ENCODE measurements at places on chromosomes 3 and 15.

DNA sequence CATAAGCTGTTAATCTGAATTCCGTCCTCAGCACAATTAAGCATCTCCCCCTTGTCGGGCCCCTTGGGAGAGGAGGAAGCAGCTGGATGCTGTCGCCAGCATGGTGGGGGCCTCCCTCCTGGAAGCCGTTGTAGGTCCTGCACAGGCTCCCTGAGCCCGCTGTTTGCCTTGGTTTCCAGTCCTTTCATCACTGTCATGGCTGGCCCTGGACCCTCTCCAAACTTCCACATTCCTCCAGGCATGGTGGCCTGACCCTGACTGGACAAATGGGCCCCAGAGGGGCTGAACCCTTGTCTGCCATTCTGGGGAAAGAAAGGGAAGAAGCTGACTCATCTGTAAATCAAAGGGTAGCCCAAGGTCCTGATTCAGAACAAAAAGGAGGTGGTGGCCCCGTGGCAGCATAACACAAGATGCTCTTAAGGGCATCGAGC, 300.5 kb upstream of the LRRFIP2 start:
- DNase-seq = no peak

DNA sequence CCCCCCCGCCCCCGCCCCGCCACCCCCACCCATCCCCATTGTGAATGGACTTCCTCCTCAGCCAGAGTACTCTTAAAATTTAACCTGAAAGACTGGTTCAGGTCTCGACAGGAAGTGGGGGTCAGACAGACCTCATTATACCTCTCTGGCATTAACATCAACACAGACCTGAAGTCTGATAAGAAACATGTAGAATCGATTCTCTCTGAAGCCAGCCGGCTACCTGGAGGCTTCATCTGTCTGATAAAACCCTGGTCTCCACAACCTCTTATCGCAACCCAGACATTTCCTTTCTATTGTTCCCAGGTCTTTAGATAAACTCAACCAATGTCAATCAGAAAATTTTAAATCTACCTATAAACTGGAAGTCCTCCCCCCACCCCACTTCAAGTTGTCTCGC, 42.6 kb downstream of the SLCO2A1 start:
- no peak for DNase-seq

DNA sequence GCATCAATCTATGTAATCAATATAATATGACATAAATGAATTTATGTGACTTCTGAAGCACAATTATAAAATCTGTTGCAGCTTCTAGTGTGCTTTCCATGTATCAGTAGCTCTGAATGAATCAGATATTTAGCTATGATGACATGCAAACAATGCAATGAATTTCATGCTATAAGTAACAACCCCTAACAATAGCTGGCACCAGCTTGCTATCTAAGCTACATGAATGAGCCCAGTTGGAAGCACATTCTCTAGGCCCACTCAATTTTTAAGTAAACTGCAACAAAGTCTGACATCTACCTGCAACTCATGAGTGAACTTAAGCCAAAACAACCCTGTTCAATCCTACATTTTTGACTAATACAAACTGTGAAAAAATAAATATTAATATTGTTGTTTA, 507.3 kb upstream of the ROBO1 start:
- no peak for DNase-seq

DNA sequence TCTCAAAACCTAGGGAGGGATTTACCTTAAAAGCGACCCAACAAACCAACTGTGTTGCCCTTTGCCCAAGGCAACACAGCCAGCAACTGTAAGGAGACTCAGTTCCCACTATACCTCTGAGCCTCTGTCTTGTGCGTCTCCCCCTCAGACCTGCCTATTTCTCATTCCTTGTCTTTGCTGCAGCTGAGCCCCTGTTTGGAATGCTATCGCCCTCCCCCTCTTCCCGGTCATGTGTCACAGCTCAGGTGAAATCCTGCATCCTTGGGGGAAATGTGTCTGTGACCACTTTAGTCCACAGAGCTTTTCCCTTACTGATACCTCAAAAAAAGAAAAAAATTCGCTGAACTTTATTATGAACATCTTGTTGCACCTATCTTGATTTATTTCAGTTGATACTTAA, 52.0 kb upstream of the LRIG1 start:
- no peak for DNase-seq

GRCh38 chr15:78290222-78290621, 9.2 kb downstream of the SKIC8 start:
- DNase-seq = no peak

DNA sequence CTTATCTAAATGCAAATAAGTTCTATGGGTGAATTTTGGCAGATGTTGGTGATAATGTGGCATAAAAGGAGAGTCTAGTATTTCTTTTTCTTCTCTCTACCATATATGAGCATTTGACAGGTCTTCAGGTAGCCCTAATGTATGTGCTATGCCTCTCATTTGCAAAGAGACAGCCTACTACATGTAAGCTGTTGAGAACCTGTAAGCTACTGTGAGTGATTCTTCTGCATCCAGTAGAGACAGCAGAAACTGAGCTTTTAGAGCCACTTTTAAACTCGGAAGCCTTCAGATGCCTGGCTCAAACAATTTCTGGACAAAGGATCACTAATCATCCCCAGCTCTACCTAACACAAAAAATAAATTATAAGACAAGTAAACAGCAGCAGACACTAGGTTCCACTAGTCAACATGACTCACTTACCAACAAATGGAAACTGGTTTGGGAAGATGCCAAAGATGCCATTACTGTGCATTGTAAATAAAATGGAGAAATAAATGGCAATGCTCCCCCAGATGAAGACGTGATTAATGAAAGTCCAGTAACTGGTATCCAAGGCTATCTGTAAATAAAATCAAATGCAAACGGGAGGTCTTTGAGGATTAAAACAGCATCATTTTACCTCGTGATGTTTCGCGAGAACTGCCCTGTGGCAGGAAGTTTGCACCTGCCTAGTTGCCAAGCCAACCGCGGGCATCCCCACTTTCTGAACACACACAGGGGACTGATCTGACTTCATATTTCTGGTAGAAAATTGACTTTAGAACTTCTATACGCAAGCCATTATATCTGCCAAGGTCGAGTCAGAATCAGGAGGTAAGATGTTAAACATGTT, 245.3 kb downstream of the DTWD1 start:
- DNase-seq = no peak

GRCh38 chr15:49308686-49309085, 114.4 kb upstream of the FGF7 start:
- DNase-seq = no peak

- no peak for DNase-seq
Measured at GRCh38 chr3:124826703-124827102, 60.5 kb downstream of the ITGB5 start.

DNA sequence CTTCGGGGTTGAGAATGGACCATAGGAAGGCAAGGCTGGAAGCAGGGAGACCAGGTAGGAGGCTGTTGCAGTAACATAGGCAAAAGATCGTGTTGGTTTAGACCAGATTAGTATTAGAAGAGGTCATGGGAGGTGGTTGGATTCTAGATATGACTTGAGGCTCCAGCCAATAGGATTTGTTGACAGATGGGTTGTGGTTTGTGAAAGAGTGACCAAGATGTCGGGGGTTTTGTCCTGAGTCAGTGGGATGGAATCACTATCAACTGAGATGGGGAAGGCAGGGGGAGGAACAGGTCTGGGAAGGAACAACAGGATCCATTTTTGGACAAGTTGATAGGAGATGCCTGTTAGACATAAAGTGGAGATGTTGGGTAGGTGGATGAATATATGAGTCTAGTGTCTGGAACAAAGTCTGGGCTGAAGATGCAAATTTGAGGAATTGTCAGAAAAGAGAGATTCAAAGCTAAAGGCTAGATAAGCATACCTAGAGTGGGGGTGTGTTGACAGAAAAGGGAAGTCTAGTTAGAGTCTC, 95.5 kb upstream of the NPHP3 start:
- no peak for DNase-seq

GRCh38 chr3:77079988-77080610, 40.2 kb downstream of the ROBO2 start:
- no peak for DNase-seq

GRCh38 chr3:42339321-42339720, 71.1 kb downstream of the LYZL4 start:
- no peak for DNase-seq

DNA sequence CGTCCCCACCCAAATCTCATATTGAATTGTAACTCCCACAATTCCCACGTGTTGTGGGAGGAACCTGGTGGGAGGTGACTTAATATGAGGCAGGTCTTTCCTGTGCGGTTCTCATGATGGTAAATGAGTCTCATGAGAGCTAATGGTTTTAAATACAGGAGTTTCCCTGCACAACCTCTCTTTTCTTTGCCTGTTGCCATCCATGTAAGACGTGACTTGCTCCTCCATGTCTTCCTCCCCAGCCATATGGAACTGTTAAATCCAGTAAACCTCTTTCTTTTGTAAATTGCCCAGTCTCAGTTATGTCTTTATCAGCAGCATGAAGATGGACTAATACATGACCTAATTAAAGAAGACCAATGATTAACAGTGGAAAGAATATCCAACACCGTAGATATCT, 56.6 kb downstream of the SSR3 start:
- no peak for DNase-seq

DNA sequence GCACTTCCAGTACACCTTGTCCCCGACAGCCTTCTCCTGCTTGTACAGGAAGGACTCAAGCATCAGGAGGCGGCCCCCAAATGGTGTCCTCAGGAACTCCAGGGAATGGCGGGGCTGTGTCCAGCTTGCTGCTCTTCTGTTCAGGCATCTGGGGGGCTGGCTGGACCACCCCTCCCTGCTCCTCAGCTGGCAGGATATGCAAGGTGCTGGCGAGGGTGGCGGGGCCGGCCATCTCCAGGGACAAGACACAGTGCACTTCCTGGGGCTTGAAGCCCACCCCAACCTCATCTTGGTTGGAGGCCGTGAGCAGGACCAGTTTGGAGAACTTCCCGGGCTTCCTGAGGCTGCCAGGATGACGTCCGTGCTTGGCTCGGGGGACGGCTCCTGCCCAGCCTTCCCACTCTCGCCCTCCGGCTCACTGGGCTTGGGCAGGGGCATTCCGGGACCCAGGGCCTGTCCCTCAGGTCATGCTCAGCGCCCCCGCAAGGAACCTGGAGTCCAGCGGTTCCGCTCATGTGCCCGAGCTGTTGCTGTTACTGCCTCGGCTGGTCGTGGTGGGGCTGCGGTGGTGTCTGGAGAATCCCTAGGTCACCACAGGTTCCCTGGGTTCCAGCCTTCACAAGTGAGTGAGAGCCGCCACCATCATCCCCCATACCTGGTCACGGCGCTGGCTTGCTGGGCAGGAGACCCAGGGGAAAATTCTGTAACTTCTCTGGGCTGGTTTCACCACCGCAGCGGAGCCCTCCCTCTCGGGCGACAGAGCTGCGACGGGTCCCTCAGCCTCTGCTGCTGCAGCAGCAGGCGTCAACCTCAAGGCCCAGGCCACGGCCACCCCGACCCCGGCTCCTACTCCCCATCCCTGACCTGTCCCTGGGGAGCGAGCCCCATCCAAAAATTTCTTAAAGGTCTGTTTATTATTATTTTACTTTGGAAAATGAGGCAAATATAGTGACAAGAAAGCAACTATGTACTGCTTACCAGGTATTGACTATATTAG, 82.8 kb upstream of the FXR1 start:
- DNase-seq = no peak

DNA sequence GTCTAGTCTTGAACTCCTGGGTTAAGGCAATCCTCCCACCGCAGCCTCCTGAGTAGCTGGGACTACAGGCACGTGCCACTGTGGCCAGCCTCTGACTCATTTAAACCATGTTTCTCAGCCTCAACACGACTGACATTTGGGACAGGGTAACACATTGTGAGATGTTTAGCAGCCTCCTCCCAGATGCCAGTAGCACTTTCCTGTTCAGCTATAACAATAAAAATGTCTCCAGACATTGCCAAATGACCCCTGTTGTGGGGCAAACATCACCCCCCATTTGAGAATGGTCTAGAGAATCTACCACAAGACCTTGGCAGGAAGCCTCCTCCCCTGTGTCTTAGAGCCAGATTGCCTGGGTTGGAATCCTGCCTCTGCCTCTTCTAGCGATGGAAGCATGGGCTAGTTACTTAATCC, 8.4 kb downstream of the TMEM40 start:
- DNase-seq = peak; percentile 9

- no peak for DNase-seq
Measured at GRCh38 chr15:79700951-79701480, 195.8 kb downstream of the MTHFS start.

DNA sequence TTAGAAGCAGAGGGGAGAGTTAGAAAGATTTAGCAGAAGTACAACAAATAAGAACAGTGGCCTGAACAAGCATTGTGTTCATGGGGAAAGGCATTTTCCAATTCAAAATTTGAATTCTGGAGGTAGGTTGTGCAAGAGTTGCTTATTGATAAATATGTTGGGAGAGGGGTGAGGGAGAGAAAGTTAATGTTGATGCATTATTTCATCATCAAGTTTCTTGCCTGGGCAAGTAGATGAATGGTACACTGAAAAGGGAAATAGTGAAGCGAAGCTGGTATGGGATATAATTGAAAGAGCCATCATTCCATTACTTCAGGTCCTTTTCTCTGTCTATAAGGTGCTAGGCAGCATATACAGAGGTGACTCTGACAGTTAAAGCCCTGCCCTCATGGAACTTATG, 288.9 kb upstream of the GBE1 start:
- no peak for DNase-seq

- no peak for DNase-seq
Measured at GRCh38 chr15:69849232-69849610, 248.5 kb downstream of the TLE3 start.

- DNase-seq = no peak
Measured at GRCh38 chr3:177333533-177334520, 136.5 kb upstream of the TBL1XR1 start.

DNA sequence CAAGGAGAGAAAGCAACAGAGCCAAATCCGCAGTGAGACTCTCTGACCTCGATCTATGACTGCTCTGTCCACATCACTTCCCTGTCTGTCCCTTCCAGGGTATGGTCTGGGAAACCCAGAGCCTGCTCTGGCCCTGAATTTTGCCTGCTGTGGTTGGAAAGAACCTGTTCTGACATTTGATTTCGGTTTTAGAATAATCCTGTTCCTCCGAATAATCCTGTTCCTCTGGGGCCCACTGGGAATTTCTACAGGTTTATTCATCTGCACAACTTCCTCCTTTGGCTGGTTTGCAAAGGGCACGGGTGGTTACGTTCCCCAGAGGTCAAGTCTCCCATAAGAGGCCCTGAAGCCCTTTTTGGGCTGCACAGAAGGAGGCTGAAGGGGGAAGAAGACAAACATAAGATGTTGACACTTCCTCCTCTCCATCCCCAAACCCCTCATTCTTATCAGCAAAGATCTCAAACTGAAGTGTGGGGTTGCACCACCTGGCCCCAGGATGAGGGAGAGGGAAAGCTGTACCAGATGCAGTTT, 10.6 kb downstream of the LAMP3 start:
- no peak for DNase-seq

DNA sequence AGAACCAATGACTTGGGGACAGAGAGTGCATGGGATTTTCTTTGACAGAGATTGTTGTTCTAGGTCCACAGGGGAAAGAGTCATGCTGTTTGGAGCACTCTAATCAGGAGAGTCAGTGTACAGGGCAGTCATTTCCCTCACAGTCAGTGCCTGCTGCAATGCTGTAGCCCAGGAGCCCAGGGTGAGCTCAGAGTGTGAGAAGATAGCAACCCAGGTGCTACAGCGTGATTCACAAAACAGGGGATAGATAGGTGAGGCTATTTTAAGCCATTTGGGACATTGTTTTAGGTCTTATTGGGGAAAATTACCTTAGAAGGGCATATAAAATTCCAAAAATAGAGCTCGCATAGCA, 37.3 kb downstream of the LNP1 start:
- DNase-seq = no peak

GRCh38 chr15:65339920-65340319, 35.4 kb downstream of the RNU5B-1 start:
- DNase-seq = no peak
